BJ (cell line): ENCODE measurements at places on chromosomes 11 and 22.

DNA sequence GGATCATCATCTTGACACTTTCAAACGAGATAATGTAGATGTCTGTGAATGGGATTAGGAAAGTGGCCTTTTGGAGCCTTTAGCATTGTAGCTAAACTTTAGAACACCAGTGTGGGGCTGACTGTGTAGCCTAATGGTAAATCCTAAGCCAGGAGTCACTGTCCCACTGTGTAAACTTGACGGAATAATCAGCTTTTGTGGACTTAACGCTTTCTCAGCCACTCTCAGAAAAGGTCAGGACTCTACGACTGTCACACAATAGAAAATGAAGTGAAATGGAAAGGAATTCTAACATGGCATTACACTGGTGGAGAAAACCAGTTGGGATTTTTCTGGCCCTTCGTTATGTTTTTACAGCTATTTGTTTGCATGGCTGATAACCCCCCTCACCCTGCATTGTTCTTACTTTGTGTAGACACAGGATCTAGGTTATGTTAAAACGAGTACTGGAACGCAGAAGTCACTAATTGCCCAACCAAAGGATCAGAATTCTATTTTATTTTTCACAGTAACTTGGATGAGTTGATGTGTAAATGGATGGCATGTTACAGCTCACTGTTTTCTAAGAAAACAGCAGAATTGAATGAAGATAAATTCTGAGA is 22.0 kb upstream of the GRAMD1B start:
- no peak for DNase-seq

DNA sequence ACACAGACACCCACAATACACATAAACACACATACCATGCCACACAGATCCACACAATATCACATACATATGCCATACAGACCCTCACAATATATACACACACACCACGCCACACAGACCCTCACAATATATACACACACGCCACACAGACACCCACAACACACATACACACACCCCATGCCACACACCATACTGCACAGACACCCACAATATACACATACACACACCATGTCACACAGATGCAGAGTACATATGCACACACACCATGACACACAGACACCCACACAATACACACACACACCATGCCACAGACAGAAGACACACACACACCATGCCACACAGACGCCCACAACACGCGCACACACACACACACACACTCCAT is 43.6 kb downstream of the SHISAL1 start:
- no peak for DNase-seq

- DNase-seq = no peak
Measured at GRCh38 chr11:114166362-114166761, 106.9 kb downstream of the ZBTB16 start.

DNA sequence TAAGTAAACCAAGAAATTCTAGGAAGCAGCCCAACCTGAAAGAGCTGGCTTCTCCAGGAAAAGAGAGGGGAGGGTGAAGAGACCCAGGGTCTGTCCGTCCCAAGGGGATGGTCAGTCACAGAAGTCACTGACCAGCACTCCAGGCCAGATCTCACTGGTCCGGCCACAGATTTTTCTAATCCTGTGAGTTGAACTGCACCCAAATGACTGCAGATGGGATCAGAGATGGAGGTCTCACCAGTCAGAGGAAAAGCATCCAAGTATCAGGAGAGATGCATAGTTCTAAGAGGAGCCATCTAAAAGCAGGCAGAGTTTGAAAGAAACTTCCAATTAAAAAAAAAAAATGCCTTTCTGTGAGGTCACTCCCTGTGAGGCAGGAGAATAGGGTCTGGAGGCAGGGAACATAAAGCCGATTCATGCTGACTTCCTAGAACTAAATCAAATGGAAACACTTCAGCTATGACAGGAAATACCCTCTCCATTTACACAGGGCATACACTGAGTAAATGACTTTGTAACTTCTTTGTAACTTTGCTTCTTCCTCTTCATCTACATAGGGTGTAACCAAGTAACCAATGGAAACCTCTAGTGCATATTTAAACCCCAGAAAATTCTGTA is 144.5 kb downstream of the CCDC34 start:
- DNase-seq = peak; percentile 93
